ENCODE measurements at places on chromosomes 5 and 9.

DNA sequence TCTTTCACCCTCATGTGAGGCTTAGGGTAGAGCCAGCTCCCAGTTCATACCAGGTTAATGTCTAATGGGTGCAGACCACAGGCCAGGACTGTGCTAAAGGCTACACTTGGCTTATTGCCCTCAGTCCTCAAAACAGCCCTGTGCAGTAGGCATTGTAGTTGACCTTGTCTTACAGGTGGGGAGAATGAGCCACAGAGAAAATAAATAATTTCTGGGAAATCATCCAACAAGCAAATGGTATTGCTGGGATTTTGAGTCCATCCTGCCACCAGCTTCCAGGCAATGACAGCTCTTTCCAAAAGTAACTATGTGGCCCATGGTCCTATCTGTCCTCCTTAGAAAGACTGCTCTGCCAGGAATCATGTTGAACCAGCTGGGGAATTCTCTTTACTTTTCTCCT lies 450.0 kb downstream of the GADD45G start:
- DNase-seq, result no peak

GRCh38 chr5:60673334-60673733 lies 26.6 kb downstream of the DEPDC1B start:
- DNase-seq, result no peak

GRCh38 chr5:61167382-61167781 lies 5.1 kb upstream of the SMIM15 start:
- DNase-seq, result no peak

DNA sequence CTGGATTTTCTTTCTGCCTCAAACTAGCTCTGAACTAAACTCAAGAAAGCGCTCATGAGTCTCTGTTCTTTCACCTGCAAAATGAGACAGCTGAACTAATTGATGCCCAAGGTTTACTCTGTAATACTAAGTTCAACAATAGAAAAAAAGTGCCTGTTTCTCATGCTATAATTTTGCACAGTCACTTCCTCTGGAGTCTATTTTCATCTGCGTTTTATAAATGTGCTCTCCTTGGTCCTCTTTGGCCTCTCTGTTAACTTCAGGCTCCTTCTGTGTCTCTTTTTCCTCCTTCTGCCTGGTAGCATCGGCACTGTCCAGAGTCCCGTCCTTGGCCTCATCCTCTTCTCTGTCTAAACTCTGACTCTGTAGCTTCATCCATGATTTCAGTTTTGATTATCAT lies 311.9 kb upstream of the TLE4 start:
- DNase-seq, result no peak

DNA sequence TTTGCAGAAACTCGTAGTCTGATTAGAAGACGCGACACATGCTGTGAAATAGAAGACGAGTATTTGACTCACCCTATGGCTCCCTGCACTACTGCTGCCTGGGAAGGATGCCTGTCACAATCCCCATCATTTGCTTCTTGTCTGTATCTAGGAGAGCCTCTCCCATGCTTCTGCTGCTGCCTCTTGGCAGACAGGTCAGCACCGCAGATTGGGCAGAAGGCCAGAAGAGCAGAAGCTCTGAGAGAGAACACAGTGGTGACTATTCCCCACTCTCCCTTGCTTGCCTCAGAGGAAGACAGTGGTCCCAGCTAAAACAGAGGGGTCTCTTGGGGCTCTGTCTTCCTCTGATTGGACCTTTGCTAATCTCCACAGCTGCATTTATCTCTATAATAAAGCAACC lies 84.0 kb upstream of the SMIM32 start:
- no peak for DNase-seq

DNA sequence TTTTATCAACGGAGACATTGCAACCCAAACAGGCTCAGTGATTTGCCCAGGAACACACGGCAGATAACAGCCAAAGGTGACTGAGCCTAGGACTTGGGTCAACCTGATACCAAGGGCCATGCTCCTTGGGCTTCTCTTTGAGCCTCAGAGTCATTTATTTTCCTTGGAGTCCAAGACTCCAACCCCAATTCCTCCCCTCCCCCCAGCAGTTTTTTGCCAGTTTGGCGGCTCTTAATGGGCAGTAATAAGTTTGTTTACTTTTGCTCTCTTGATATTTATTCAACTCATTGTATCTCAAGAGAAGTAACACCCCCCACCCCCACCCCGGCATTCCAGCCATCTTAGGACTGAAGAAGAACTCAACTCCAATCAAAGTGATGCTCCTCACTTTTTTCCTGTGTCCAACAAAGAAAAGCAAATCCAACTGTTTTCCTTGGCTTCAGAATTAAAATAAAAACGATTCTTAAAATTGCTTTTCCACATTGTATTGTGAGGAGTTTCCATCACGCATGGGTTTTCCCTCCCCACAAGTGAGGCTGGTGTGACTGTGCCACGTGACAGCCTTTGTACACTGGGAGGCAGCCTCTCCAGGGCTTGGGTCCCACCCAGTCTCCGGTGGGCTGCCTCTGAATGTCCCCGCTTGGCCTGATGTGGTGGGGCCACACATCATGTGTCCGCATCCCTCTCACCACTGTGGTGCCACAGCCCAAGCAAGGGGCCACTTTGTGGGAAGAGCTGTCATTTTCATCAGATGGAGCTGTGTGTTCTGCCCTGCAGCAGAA lies 9.1 kb downstream of the ANGPTL2 start:
- DNase-seq, result no peak

GRCh38 chr5:119079318-119079921 lies 8.5 kb downstream of the DMXL1 start:
- no peak for DNase-seq

DNA sequence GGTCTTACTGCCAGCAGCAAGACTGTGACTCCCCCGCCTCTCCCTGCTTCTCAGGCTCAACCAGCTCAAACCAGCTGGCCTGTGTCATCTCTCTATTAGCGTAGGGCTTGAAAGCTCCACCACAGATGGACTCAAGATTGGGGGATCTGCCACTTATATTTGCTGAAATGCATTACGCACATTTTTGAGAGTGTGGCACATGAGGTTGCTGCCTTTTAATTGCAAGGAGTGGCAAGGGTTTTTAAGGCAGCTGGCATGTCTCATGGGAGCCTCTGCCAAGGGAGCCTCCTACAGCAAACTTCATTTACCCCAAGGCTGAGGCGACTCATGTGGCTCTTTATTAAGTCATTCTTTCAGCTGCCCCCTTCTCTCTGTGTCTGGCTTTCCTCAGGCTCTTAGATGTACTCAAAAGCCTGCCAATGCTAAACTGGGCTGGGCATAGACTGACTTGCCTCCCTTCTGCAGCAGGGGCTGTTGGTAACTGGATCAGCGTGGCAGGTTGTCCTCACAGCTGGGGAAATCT lies 219.3 kb downstream of the SMARCA2 start:
- DNase-seq, result no peak

GRCh38 chr9:98317134-98317857 lies 61.8 kb upstream of the TBC1D2 start:
- DNase-seq, result no peak

- DNase-seq, result no peak
These were observed 1.9 kb downstream of the SNX18 start for GRCh38 chr5:54519509-54519876.

- no peak for DNase-seq
These were observed 48.8 kb upstream of the GALNT10 start for GRCh38 chr5:154141745-154142221.

DNA sequence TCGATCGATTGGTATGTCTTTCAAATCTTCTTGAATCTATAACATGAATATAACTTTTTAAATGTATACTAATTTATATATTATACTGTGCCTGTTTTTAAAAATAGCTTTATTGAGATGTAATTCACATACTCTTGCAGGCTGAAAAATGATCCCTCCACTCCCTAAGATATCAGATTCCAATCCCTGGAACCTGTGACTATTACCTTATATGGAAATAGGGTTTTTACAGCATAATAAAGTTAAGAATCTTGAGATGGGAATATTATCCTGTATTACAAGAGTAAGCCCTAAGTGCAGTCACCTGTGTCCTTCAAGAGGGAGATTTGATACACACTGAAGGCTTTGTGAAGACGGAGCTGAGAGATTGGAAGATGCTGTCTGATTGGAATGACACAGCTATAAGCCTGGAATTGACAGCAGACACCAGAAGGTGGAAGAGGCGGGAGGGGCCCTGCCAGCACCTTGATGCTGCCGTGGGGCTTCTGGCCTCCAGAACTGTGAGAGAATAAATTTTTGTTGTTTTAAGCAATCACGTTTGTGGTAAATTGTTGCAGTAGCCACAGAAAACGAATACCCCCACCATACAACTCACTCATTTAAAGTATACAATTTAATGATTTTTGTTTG lies 161.3 kb downstream of the RMI1 start:
- DNase-seq, result no peak

GRCh38 chr9:97405551-97405950 lies 6.3 kb upstream of the TDRD7 start:
- DNase-seq, result no peak

DNA sequence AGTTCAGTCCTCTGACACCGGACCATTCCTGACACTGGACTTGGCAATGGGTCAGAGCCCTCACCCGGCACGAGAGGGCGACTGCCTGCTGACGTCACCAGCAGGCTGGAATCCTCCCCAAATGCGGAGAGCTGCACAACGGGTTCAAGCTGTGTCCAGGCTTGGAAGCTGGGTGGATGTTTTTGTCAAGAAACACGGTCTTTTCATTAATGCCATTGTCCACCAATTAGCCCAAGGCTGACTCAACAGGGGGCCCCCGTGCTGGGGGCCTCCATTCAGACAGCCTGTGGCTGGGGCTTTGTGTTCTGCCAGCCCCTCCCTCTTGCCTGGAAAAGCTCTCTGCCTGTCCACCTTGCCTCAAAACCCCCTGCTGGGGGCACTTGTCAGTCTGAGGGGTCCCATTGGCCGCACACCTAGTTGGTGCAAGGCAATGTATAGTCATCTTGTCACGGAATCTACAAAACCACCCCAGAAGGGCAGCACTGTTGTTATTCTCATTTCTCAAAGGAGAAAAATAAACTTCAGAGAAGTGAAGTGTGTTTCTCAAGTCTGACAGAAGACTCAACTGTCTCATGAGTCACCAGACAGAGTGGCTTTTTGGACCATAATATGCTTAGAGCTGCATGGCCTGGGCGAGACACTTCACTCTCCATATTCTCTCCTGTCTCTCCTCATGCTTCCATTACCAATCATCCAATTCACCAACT lies 24.6 kb downstream of the NDUFA8 start:
- DNase-seq, result no peak

GRCh38 chr9:100774962-100775361 lies 197.1 kb downstream of the CAVIN4 start:
- DNase-seq, result no peak

DNA sequence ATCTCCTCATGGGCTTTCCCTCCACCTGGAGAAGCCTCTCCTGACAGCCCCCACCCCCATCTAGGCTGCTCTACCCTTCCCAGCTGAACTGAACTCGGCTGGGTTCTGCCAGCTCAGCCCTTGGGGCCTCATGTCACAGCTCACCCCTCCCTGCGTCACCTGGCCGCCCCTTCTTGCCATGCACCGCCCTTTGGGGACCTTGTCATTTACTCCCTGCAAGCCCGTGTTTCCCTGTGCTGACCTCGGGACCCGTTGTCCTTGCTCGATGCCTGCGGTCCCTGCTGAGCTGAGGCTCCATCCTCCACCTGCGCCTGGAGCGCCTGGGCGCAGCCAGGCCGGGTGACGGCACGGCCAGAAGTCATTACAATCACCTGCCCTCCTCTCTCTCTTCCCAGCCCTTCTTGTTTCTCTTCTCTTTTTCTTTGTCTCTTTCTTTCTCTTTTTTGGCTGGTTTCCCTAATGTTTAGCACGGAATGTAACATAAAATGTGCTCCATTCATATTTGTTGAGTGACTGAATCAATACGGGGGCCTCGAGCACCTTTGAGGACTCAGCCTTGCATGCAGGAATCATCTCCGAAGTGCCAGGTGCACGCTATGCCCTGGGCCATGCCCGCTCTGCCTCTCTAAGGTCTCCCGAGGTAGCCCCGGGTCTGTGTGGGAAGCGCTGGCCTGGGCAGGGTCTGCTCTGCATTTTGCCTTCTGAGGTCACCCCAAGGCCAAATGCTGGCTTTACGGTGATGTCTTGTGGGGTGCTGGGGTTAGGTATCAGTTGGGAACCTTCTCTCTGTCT lies 48.1 kb upstream of the COL5A1 start:
- no peak for DNase-seq

DNA sequence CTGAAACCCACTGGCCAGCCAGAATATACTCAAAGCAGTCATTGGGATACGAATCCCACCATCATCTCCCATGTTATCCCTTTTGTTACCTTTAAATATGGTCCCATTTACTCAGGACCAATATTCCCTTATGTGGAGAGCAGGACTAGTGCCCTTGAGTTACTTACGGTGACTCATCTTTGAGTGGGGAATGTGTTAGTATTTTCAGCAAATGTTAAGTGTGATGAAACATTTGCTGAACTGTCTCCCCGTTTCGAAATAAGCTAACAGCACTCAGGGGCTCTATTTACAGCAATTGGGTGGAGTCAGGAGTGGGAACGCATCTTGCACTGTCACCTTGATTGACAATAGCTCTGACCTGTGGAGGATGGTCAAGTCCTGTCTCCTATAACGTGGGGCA lies 67.4 kb downstream of the CTSL start:
- DNase-seq, result no peak

- DNase-seq, result no peak
These were observed 1.9 kb downstream of the HOMER1 start for GRCh38 chr5:79512049-79512448.

DNA sequence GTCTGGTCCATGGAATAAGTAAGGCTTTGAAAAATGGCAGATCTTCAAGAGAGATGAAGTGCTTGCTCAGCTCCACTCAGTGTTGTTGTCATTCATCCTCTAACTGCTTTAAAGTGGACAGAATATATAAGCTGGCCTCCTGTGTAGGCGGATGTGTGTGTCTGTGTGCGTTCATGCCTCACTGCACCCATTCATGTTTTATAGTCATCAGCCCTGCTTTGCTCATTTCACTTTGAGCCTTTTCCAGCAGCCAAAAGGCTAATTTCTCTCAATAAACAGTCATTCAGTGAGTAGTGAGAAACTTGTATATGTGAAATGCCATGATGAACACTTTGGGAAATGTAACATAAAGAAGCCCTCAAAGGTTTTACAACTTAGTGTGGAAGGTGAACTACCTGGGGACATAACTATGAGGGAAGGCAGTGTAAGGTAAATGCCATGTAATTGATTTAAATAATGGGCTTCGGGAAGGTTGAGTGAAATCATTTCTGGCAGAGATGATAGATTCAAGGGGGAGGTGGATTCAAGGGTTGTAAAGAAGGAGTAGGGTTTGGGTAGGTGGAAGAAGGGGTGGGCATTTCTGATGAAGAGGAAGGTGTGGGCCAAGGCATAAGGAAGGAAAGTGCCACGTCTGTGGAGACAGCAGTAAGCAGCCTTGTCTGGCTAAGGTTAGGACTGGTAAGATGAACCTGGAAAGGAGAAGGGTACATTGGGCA lies 15.7 kb downstream of the TTC23L start:
- DNase-seq, result no peak

- DNase-seq, result no peak
These were observed 28.7 kb upstream of the PDE4D start for GRCh38 chr5:59922220-59922619.
